A172 (cell line): ENCODE measurements at places on chromosomes 2 and 18.
A peak's percentile ranks its signal among the peaks of the same experiment; 100 is the strongest.

DNA sequence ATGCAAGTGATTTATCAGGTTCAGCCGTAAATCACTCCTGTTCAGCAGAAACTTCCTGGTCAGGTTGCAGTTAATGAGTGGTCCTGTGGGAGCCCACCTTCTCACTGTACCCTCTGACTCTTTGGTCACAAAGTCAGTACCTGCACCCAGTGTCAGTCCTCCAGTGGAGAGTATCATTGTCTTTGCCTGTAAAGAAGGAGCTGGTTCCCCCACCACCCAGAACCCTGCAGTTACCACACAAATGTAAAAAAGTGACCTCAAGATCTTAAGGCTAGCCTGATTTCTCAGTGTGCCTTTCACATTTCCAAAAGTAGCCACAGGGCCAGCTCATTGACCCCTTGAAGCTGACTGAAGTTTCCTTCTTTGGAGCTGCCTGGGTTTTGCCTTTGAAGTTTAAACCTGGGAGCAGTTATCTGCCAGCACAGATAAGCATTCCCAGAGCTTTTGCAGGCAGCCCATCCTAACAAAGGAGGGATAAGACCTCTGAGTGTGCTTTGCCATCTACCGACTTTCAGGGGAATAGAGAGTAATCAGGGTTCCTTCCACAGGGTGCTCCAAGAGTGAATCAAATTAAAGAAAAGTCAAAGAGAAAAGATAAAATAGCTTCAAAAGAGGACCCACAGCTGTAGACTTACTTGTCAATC, 725.2 kb downstream of the CPS1 start:
- DNase-seq, result no peak

DNA sequence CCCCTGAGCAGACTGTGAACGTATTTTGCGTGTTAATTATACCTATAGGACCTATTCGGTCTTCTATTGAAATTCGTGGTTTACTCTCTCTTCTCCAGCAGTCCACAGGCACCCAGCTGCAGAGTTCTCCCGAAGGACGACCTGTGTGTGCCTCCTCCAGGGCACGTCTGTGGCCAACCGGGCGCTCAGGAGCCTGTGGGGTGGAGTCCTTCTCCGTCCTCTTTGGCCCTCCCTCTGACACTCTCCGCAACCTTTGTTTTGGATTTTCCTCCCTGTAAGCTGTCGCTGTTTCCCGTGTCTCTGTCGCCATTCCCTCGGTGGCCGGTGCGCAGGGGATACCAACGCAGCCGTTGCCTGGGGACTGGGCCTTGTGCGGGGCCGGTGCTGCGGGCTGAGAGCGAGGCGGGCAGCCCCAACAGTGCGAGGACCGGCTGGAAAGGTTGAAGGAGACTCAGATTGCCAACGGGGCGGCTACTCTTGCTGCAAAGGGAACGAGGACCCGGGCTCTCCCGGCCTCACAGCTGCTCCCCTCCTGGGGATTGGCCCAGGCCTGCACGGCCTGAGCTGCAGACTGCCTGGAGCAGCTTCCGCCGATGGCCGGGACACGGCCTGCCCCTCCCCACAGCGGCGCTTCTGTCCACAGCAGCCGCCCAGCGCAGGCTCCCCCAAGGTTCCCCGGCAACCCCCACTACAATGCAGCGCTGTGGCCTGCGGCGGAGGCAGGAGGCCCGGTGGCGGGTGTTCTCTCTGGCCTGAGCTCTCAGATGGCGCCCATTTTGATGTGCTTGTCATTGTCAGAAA, 221.0 kb downstream of the MTX2 start:
- peak; percentile 49 for DNase-seq

DNA sequence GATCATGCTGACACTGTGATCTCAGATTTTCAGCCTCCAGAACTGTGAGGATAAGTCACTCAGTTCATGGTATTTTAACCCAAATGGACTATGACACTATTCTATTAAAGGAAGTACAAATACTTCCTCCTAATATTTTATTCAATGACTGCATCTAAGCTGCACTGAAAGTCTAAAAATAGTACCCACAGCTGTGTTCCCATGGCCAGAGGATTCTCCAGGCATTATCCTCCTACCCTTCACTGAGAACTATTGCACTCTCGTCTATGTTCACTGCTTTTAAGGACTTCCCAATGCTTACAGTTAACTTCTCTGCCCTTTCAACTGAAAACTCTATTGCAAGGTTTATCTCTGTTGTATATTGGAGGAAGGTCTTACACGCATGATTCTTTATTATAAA, 15.2 kb downstream of the LRATD1 start:
- DNase-seq, result no peak

DNA sequence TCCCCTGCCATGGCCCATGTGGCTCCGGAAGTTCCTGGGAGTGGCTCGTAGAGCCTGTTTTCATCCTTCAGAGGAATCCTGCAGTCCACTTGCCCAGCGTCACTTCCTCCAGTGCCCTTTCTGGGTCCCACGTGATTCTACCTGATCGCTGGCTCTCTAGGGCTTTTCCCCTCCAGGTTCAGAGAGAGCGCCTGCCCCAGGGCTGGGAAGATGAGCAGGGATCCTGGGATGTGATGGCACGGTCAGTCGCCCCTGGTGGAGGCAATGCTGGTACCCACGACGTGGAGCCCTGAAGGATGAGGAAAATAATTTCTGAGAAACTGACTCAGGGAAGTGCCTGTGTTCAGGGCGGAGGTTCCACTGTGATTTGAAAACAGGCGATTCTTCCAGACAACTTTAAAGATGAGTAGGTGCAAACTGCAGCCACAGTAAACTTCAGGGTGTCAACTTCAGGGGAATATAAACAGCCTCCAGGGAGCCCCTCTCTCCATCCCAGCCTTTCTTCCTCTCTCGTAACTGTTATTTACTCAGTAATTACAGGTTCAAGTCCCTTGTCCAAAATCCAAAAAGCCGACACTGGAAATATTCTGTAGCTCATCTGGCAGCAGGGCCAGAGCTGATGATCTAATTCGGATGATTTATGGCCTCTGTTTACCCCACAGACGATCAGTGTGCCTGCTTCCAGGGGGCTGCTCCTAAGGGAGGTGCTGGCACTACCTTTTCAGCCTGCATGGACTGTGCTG, 105.9 kb downstream of the AGAP1 start:
- no peak for DNase-seq

- DNase-seq, result no peak
These were observed 106.1 kb downstream of the DSEL start for GRCh38 chr18:67410075-67411070.

- DNase-seq, result no peak
These were observed 2.9 kb downstream of the ALS2 start for GRCh38 chr2:201777869-201778268.

GRCh38 chr18:6876641-6877041, 147.1 kb downstream of the ARHGAP28 start:
- peak; percentile 19 for DNase-seq

GRCh38 chr2:133675-134593, 87.6 kb upstream of the FAM110C start:
- no peak for DNase-seq

GRCh38 chr2:25586726-25587144, 86.6 kb downstream of the DTNB start:
- no peak for DNase-seq

DNA sequence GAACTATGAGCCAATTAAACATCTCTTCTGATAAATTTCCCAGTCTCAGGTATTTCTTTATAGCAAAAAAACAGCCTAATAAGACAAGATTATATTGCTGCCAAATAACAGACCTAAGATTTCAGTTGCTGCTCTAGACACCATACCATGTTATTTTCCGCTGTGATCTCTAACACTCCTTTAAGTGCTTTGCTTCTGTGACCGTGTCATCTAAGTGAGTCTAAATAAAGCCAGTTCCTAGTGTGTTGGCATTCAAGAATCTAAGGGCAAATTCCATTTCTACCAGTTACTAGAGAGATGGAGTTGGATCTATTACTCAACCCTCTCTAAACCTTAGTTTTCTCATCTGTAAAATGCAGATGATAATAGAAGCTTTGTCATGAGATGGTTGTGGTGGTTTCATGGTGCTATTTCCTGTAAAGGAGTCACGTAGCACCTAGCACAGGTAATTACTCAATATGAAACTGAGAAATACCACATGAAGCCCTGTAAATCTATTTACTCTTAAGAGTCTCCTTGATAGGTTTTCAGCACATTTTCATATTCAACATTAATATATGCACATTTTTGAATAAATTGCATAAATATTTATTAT, 40.5 kb downstream of the SPHKAP start:
- DNase-seq, result no peak

DNA sequence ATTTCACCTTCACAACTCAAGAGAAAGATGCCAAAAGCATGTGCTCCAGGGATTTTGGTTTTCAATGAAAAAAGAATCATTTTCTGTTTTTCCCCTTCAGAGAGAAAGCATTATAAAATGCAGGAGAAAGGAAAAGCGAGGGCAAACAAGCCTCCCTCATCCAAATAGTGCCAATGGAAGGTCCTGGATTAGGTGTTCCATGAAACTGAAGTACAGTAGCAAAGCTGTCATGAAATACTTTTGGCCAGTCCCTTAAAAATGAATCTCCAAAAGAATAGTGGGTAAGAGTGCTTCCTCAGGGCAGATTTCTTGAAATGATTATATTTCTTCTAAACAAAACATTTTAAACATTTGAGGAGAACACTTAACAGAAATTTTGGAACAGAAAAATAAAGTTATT, 182.1 kb upstream of the FOSL2 start:
- DNase-seq, result no peak

GRCh38 chr2:216901273-216901672, 41.4 kb upstream of the TNP1 start:
- DNase-seq, result no peak

DNA sequence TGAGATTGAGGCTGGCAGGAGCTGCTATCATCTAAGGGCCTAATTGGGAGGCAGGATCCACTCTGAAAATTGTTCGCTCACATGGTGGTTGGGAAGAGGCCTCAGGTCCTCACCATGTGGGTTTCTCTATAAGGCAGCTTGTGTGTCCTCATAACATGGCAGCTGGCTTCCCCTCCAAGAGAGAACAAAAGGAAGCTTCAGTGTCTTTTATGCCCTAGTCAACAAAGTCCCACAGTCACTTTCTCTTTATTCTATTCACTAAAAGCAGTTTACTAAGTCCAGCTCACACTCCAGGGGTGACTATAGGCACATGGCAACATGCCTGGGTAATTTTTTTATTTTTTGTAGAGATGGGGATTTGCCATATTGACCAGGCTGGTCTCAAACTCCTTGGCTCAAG, 5.8 kb upstream of the ITGAV start:
- DNase-seq, result no peak

- DNase-seq, result no peak
These were observed 235.6 kb upstream of the HNRNPA3 start for GRCh38 chr2:176976736-176977685.

- peak; percentile 39 for DNase-seq
These were observed at the start of gene MCFD2 for GRCh38 chr2:46915281-46915810. MCFD2 (minus strand) TSS chr2:46915806; CDS start chr2:46909171, 6,635 bp downstream.

DNA sequence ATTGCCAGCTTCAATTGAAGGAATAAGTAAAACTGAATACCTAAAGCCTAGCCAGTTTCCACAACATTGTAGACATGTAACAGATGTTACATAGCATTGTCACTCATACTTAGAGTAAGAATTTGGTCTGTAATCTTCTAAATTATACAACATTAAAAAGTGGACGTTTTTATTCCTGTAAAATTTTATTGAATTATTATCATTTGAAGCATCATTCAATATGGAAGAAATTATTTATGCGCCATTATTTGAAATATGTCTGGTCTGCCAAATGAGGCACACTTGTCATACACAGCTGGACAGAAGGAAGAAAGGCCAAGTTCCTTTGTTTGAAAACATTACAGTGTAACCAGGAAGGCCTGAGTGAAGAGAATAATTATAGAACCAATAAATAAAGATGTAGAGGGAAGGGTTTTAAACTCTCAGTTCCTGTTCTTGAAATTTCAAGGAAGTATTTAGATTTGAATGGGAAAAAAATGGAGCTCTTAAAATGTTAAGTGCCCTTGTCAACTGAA, 575.5 kb downstream of the LRRTM4 start:
- DNase-seq, result no peak

DNA sequence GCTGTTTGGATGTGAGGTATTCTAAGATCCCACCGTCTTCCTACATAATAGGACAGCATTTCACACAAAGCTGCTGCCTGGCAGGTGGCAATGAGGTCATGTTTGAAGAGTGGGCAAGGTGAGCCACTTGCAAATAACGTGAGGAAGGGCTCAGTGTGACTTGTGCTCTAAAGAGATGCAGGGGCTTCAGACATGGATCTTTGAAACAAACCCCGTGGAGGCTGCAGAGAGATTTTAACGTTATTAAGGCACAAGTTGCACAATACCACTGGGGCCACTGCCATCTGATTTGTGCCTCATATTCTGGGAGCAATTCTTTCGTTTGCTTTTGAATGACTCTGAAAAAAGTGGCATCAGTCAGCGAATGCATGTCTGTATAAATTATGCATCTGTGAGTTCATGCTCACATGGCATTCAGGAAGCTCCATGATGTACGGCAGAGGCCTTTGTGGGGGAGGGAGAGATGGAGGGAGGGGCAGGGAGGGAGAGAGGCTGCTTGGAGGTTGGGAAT, 362.0 kb downstream of the SOX11 start:
- DNase-seq, result no peak

- peak; percentile 35 for DNase-seq
These were observed 35.4 kb downstream of the STAT4 start for GRCh38 chr2:191115391-191115790.

- no peak for DNase-seq
These were observed 388.3 kb downstream of the TNS1 start for GRCh38 chr2:217614498-217614897.

DNA sequence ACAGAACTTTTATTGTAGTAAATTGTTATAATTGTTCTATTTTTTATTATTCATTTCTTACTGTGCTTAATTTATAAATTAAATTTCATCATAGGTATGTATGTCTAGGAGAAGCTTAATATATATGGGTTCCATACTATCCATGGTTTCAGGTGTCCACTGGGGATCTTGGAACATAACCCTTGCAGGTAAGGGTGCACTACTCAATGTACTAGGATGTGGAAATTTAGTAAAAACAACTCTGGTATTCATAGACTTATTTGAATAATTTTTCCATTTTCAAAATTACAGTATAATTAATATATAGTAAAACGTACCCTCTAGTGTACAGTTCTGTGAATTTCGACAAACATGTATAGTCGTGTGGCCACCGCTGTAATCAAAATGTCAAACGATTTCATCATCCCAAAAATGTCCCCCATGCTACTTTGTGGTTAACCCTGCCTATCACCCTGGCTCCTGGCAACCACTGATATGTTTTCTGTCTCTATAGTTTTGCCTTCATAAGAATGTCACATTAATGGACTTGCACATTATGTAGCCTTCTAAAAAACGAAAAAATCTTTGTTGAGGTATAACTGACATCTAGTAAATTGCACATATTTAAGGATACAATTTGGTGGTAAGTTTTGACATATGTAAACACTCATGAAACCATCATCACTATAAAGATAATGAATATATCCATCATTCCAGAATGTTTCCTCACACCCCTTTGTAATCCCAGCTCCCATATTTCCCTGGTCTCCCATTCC, 45.7 kb downstream of the ARL5A start:
- no peak for DNase-seq

GRCh38 chr2:128092656-128093055, 1.7 kb downstream of the UGGT1 start:
- DNase-seq, result no peak

GRCh38 chr2:235766278-235766677, 272.4 kb downstream of the AGAP1 start:
- peak; percentile 71 for DNase-seq
